ENCODE measurements at places on chromosomes 12 and 14.

DNA sequence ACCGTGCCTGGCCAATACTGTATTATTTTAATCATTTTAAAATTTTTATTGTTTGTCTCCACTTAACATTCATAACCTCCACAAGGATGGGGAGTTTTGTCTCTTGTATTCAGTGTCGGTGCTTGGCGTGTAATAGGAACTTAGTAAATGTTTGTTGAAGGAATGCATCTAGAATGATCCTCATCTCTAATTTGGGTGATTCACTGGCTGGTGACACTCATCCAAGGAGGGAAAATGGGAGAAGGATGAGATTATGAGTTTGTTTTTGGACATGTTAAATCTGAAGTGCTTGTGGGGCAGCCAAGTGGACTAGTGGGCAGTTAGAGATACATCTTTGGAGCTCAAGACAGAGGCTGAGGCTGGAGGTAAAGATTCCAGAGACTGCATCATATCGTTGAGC, 5.1 kb downstream of the KLC1 start:
- DNase-seq: no peak

DNA sequence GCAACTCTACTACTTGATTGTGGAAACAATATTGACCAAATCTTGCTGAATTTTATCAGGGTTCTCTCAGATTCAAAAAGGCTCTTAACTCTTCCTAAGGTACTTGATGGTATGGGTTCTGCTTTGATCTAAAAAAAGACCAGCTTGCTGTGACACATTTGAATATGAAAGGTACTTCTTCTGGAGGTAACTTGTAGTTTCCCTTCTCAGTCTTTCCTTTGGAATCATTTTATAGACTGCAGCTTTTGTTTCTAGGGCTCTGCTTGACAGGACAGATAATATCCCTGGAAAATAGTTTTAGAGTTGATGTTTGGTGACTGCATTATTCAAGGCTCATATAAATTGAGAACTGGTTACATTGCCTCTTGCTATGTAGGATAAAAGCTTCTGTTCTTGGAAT, 251.9 kb downstream of the FUT8 start:
- DNase-seq: no peak

GRCh38 chr14:24377657-24378056, 9.7 kb downstream of the NFATC4 start:
- no peak for DNase-seq

- no peak for DNase-seq
Measured at GRCh38 chr14:84029246-84029645, 1500.7 kb upstream of the FLRT2 start.

DNA sequence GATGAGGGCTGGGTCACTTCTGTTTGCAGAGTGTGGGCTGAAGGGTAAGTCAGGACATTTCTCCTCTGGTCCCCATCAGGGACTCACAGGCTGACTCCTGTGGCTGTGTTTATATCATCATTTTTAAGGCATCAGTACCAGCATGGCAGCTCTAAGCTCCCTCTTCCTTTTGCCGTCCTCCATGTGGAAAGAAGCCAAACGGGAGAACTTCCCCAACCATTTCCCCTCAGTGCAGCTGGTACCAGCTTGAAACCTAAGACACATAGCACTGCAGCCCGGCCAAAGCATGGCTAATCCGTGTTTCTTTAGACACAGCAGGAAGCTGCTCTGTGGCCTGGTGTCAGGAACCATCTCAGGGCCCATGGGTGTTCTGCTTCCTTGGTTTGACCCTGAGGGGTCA, 31.9 kb upstream of the ATP2A2 start:
- no peak for DNase-seq

DNA sequence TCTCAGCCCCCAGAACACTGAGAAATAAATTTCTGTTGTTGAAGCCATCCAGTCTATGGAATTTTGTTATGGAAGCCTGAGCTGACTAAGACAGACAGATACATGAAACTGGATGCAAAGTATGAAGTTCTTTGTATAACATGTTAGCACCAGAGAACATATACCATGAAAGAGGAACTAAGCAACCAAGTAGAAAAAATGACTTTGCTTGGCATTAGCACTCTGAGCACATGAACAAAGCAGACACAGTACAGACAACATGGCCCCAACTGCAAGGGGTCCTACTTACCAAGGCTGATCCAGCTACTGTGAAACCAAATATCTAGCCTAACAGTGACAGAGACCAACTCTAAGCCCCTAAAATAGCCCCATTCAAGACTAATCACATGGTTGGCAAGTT, 13.8 kb downstream of the EXOC5 start:
- no peak for DNase-seq

DNA sequence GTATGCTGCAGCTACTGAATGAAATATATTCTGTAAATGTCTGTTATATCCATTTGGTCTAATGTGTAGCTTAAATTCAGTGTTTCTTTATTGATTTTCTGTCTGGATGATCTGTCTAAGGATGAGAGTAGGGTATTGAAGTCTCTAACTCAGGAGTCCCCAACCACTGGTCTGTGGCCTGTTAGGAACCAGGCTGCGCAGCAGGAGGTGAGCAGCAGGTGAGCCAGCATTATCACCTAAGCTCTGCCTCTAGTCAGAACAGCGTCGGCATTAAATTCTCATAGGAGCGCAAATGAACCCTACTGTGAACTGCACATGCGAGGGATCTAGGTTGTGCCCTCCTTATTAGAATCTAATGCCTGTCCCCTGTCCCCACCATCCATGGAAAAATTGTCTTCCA, 329.7 kb upstream of the RGS6 start:
- no peak for DNase-seq

DNA sequence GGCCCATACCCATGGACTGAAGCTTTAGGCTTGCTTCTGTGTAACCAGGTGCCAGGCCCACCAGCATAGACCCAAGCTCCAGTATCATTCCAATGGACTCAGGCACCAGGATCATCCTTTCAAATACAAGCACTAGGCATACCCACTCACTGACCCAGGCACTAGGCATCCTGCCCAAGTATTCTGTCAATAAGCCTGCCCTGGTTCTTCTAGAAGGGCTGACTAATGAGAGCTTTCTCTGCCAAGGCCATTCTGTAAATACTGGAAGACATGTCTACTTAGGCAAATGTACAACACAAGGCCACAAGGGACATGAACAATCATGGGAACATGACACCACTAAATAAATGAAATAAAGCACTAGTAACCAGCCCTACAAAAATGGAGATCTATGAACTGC, 352.2 kb downstream of the FSCB start:
- DNase-seq: no peak

- no peak for DNase-seq
Measured at GRCh38 chr12:110733089-110733715, 9.5 kb downstream of the PPP1CC start.

DNA sequence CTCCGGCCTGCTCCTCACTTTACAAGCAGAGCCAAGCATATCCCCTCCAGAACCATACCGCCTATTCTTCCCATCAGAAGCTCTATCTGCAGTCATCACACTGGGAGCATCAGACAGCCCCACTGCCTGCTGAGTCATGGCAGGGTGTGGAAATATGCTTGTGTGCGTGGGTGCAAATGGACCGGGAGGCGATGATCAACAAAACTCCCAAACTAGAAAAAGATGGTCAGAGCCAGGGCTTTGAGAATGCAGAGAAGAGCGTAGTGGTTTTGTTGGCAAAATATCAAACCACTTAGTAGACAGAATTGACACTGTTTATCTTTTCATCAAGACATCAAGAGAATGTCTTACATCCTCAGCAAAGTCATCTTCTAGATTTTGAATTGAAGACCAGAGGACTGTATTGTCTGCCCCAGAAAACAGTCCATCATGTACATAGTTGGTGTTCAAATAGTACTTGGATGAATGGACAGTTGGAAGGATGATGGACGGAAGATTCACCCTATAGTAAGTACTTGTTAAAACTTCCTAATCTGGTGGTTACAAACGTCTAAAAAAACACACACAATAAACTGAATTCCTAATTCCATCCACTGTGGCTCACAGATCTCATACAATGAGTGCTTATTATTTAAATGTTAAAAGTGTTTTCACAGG, 54.9 kb downstream of the VWF start:
- no peak for DNase-seq

DNA sequence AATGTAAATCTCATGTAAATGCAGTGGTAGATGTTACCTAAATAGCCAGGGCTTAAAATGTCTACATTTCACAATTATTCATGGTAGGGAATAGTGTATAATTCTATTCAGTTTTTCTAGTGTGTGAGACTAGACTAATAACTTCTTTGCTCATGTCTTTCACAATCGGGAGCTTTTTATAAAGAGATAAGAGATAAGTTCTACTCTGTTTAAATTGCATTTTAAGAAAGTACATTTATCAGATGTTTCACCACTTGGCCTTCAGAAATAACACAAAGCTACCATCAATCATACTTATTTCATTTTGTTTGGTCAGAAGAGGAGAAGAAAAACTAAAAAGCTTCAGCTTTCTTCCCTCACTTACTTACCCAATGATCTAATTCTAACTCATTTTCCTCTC, 725.5 kb upstream of the FLRT2 start:
- no peak for DNase-seq

DNA sequence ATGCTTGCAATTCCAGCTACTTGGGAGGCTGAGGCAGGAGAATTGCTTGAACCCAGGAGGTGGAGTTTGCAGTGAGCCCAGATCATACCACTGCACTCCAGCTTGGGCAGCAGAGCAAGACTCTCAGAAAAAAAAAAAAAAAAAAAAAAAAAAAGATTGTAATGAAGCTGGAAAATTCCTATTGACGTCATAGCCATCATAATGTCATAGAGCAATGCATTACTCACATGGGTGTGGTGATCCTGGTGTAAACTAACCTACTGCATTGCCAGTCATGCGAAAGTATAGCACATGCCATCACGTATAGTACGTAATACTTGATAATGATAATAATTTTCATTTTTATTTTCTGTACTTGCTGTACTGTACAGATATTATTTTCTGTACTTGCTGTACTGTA, 42.7 kb upstream of the NID2 start:
- no peak for DNase-seq

GRCh38 chr14:31294746-31295405, 87.3 kb upstream of the HECTD1 start:
- DNase-seq: no peak

DNA sequence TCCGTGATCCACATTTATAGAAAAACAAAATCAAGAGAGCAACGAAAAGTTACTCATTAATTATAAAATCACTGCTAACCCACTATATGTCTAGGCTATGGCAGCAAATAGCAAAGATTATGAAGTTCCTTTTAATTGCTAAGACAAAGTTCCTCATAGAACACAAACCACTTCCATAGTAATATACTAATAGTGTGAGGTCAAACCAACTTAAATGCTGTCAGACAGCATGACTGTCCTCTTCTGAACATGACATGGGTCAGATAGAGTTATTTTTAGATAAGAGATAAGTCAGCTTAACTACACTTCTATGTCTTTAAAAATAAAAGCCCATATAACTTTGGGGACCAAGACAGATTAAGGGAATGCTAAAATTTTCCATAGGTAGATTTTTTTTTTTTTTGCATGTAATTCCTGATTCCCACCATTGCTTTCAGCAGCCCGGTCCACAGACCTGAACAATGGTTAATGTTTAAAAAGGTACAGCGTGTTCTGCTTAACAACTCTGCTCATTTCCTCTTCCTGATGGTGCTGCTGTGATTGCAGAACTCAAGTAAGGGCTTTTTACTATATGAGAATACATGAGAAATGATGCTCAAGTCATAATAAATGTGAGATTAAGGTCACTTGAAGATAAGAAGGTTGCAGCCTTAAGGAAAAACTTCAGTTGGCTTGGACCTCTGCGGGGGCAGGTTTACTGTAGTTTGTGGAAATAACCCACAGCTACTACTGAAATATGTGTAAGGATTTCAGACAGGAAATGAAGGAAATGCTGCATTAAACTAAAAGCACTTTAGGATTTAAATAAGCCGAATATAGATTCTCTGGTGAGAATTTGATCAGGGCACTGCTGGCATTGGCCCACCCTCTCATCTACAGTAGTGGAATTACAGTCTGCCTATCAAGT, 37.7 kb upstream of the DUSP6 start:
- DNase-seq: no peak

GRCh38 chr12:55445357-55445756, 1.5 kb downstream of the OR6C2 start:
- no peak for DNase-seq

DNA sequence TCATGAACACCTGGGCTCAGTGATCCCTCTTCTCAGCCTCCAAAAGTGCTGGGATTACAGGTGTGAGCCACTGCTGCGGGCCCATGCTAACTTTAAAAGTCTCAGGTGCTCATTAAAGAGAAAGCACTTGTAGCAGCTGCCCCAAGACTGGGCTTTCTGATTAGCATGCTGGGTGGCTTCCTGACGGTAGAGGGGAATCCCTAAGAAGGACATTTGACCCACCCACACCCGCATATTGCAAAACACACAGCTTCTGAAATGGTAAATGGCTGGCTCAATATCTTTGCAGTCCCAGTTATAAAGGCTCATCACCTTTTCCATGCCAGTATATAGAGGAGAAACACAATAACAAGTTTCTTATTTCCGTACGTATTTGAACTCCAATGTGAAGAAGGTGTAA, 19.3 kb upstream of the BICD1 start:
- DNase-seq: no peak

DNA sequence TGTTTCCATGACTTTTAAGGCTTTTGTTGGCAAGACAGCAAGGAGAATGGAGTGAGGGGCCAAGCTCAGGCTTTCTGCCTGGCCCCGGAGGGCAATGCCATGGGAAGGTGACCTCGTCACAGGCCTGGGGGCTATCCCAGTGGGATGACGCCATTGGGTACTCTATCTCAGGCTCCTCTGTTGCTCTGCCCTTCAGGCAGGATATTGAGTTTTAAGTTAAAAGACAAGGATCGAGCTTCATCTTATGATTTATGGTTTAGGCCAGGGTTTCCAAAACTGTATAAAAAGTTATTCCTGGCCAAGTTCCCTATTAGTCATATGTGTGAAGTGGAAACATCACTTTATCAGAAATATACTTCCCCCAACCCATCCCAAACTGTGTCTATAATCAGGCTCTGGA, 127.7 kb downstream of the ZFP36L1 start:
- DNase-seq: no peak

GRCh38 chr12:64781280-64782190, 22.3 kb upstream of the GNS start:
- DNase-seq: no peak

DNA sequence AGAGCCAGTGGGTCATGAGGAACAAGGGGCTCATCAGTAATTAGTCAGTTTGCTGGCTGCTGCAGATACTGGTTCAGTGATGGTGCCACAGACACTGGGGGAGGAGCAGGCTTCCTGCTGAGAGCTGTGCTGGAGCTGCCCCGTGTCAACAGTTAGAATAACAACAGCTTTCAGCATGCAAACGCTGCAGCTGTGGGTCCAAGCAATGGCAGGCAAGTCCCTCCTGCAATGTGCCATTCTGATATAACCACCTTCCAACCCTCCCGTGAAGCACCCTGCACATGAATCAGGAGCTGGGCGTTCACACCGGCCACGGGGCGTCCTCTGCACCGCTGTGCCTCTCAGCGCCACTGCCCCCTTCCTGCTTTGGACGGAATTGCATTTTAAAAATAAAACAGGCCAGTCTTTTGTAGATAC, 258.4 kb upstream of the SFSWAP start:
- DNase-seq: no peak
